ENCODE measurements at places on chromosomes 2 and 18.

GRCh38 chr2:236686561-236686960 lies 116.9 kb downstream of the ACKR3 start:
- H3K27me3 ChIP-seq: no peaks in the 10 kb centered on the region
- no peak overlapping the region for H3K27ac ChIP-seq
- peak; percentile 18 for DNase-seq

- H3K4me1 ChIP-seq: no peaks in the 10 kb centered on the region
- H3K36me3 ChIP-seq: no peaks in the 10 kb centered on the region
- no peak overlapping the region for H3K27ac ChIP-seq
- H3K27me3 ChIP-seq: no peaks in the 10 kb centered on the region
- peak; percentile 28 for DNase-seq
- no peak overlapping the region for H3K4me3 ChIP-seq
These were observed 325.4 kb upstream of the FIGN start for GRCh38 chr2:164061129-164061746.

- H3K27ac ChIP-seq: no peak overlapping the region
- no peak overlapping the region for H3K4me3 ChIP-seq
- H3K36me3 ChIP-seq: no peaks in the 10 kb centered on the region
- no peaks in the 10 kb centered on the region for H3K27me3 ChIP-seq
These were observed 2.1 kb downstream of the TMEM247 start for GRCh38 chr2:46481198-46482193.

GRCh38 chr2:182080493-182080892 lies 94.8 kb downstream of the PPP1R1C start:
- no peak overlapping the region for H3K4me3 ChIP-seq
- DNase-seq: no peak
- no peaks in the 10 kb centered on the region for H3K36me3 ChIP-seq
- H3K4me1 ChIP-seq: peaks cover 8% of the 10 kb centered on the region
- H3K27ac ChIP-seq: no peak overlapping the region

- H3K4me3 ChIP-seq: no peak overlapping the region
- no peaks in the 10 kb centered on the region for H3K27me3 ChIP-seq
- H3K27ac ChIP-seq: no peak overlapping the region
- H3K4me1 ChIP-seq: no peaks in the 10 kb centered on the region
- no peak for DNase-seq
These were observed 183.8 kb upstream of the MSH6 start for GRCh38 chr2:47599171-47599570.

- H3K4me1 ChIP-seq: no peaks in the 10 kb centered on the region
- H3K4me3 ChIP-seq: no peak overlapping the region
- no peak overlapping the region for H3K27ac ChIP-seq
- DNase-seq: no peak
- H3K36me3 ChIP-seq: no peaks in the 10 kb centered on the region
These were observed 16.3 kb downstream of the CABLES1 start for GRCh38 chr18:23151414-23152099.
